SIG-M5 (cell line): ENCODE measurements at places on chromosomes 4 and X.

GRCh38 chr4:152149745-152150144 is 386.1 kb downstream of the FBXW7 start:
- DNase-seq = no peak

DNA sequence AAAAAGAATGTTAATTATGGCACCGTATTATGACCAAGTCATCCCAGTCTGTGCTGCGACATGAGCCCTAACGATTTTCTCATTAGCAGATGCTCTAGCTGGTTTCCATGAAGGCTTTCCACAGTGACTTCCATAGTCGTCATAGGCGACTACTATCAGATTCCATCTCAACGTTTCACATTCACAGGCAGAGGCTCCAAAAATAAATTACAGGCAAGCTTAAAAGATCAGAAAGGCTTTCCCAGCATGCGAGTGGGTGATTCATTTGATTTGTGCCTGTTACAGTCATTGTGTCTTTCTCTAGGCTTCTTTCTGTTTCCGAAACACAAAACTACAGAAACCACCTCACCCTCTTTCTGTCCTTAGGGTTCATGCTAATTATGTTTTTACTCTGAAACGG is 43.2 kb downstream of the PALLD start:
- DNase-seq = no peak

GRCh38 chr4:159697322-159698283 is 594.7 kb downstream of the RAPGEF2 start:
- no peak for DNase-seq

DNA sequence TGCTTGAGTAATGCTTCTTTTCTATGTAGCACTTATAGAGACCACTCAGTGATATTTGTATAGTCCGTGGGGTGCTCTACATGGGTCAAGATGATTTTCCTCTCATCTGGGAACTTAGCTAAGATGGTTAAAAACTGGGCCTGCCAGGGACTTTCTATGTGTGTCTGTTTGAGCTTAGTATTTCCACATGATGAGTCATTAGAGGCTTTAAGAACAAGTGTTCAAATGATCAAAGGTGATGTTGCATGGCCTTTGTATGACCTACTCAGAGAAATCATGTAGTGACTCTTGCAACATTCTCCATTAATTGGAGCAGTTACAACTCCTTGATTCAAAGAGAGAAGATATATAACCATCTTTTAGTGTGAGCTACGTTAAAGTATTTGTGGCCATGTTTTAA is 1480.5 kb upstream of the IGFBP7 start:
- DNase-seq = no peak

- DNase-seq = no peak
Measured at GRCh38 chr4:18111081-18111480, 89.5 kb upstream of the LCORL start.

DNA sequence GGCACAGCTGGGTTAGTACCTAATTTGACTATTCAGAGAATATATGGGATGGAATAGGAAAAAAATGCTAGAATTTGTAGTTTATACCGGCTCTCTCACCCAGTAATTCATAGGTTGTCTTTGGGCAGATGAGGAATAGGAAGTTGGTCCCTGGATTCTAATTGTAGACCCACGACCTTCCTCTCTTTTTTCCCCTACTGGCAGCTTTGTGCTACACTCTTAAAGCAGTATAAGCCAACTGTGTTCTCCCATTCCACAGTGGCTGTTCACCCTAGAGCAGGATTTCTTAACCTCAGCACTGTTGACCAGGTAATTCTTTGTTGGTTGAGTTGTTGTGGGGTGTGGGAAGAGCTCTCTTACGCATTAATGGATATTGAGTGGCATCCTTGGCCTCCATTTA is 92.9 kb downstream of the FNIP2 start:
- no peak for DNase-seq

GRCh38 chr4:149997881-149998421 is 80.3 kb upstream of the DCLK2 start:
- DNase-seq = no peak

DNA sequence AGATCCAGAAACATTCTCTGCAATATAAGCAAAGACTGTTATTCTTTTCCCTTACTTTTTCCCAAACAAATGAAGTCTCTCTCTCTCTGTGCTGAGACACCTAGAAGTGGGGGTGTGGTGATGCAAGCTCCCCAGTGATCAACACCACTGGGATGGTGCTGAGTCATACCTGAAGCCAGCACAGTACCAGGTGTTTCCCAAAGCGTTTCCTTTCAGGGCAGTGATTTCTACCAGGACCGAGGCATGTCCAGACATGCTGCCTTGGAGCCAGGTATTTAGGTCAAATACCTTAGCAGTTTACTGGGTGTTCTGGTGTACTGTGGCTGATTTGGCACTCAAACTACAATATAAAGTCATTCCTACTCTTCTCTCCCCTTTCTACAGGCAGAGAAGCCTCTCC is 726.5 kb downstream of the FAM133A start:
- DNase-seq = no peak

DNA sequence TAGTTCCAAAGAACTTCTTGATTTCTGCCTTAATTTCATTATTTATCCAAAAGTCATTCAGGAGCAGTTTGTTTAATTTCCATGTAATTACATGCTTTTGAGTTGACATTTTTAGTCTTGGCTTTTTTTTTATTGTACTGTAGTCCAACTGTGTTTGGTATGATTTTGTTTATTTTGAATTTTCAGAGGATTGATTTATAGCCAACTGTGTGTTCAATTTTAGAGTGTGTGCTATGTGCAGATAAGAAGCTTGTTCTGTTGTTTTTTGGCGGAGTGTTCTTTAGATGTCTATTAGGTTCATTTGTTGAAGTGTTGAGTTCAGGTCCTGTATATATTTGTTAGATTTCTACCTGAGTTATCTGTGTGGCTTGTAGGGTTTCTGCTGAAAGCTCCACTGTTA is 533.6 kb downstream of the TRAM1L1 start:
- DNase-seq = no peak
